Activated naive CD4-positive, alpha-beta T cell treated with anti-CD3 and anti-CD28 coated beads for 36 hours (primary cell): ENCODE measurements at places on chromosomes 4 and X. TPM values are rescaled to one million over a fixed set of nuclear protein-coding genes. Genes with fewer than 3 reads are reported as not detected.

DNA sequence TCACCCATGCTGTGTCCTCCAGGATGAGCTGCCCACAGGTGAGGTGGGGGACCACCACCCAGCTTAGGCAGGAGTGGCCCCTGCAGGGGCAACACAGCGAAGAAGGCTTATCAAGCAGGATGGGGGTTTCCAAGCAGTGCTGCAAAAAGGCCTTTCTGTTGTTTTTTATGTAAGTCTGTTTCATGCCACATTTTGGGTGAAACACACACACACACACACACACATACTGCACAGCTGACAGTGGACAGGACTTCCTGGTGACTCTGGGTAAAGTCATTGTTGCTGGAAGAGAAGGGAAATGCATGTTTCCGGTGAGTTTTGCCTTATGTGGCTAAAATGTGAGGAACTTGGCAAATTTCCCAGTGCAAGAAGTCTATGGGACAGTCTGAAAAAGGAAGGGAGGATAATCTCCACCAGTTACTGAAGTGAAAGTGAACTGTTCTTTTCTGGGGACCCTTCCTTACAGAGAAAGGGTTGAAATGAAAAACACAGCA is 119.2 kb downstream of the IRF2 start:
- peak; percentile 58 for DNase-seq

GRCh38 chrX:85052636-85053343 is 49.1 kb downstream of the APOOL start:
- no peak for DNase-seq

DNA sequence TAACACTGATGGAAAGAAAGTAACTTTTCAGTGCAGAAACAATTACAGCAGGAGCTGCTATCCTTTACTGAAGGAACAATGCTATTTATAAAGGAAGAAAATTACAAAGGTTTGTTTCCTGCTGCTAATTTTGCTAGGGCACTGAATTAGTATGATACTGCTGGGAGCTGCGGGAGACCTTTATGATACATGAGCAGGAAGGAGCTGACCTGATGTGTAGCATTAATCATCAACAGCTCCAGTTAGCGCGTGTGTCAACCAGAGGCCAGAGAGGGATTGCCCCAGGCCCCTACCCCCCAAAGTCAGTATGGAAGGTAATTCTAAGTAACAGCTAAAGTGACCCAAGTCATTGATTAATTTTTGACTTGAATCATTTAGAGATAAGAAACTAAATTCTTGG is 728.9 kb downstream of the PCDH18 start:
- no peak for DNase-seq

The MAOB gene
- total RNA-seq, result not detected

The TCEAL4 gene
- 13.1 TPM for total RNA-seq

DNA sequence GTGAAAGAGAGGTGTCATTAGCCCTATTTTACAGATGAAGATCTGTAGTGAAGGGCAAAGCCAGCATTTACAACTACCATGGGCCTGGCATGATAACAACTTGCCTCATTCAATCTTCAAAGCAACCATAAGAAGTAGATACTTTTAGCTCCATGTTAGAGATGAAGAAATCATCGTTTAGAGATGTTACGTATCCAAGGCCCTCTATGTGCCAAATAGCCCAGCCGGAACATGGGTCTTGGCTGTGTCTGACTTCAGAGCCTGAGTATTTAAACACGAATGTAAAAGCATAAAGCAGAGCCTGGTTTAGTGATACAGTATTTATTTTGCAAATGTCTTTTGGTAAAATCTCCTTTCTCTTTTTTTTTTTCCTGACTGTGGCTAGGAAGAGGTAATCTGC is 197.1 kb downstream of the RASL11B start:
- DNase-seq, result no peak

The F9 gene
- not detected for total RNA-seq

DNA sequence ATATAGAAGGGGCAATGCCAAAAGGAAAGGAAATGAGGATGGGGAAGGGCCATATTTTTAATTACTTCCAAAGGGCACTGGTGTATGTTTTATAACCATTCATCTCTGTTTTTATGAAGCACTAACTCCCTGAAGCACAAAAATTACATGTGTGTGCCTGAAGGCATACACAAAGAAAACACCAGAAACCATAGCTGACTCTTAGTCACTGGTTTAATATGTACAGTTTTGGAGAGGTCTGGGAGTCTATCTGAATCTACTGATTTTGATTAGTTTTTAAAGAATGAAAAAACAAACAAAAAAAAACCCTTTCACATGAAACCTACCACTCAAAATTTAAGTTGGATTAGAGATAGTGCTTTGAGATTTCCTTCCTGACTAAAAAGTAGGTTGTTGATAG is 438.7 kb downstream of the RPA4 start:
- DNase-seq, result no peak

- no peak for DNase-seq
These were observed 30.4 kb upstream of the CLTRN start for GRCh38 chrX:15694941-15695451.

The CDX4 gene
- not detected for total RNA-seq

DNA sequence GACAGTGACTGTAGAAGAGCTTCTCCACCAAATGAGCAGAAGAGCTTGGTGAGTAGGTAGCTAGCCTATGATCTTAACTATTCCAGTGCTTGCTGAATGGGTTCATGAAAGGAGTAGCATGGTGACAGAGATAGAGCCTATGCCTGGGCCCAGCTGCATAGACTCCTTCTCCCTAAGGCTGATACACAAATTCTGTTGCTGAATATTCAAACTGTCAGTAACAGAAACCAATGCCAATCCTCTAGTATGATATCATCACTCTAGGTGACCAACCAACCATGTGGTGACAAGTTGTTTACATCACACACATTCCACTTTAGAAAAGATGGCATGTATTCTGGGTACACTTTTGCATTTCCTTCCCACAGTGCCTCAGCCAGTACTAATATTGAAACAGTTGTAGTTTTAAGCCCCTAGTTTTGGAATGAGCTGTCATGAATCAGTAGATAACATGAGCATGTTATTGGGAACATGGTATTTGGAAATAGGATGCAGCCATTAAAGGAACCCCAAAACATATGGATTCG is 103.4 kb upstream of the GRXCR1 start:
- no peak for DNase-seq

- DNase-seq, result no peak
These were observed 356.6 kb upstream of the MAGEB2 start for GRCh38 chrX:29858714-29859113.

- DNase-seq, result no peak
These were observed 154.0 kb upstream of the RADX start for GRCh38 chrX:106457802-106458201.

DNA sequence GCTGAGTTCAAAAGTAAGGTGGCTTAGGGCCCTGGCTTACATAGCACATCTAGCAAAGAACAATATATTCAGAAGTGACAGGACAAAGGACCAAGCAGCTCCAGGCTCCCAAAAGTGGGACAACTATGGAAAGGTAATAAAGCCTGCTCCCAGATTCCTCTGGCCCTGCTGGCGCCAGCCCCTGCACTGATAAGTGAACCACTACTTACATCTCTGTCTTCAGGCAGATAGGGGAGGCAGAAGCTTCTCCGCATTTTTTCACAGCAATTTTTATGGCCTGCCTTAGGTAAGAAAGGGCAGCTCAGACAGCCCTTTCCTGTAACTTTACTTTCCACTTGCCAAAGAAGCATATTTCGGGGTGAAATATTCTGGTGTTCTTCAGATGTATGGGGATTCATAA is 83.9 kb downstream of the MTNR1A start:
- no peak for DNase-seq

The CLTRN gene
- total RNA-seq, result 0.59 TPM

The PNMA3 gene
- total RNA-seq, result 0.69 TPM

The ASB9 gene
- 0.35 TPM for total RNA-seq

GRCh38 chrX:1218286-1218685 is 5.8 kb upstream of the CRLF2 start:
- no peak for DNase-seq

GRCh38 chr4:168097161-168097560 is 4.8 kb downstream of the ANXA10 start:
- DNase-seq, result no peak

DNA sequence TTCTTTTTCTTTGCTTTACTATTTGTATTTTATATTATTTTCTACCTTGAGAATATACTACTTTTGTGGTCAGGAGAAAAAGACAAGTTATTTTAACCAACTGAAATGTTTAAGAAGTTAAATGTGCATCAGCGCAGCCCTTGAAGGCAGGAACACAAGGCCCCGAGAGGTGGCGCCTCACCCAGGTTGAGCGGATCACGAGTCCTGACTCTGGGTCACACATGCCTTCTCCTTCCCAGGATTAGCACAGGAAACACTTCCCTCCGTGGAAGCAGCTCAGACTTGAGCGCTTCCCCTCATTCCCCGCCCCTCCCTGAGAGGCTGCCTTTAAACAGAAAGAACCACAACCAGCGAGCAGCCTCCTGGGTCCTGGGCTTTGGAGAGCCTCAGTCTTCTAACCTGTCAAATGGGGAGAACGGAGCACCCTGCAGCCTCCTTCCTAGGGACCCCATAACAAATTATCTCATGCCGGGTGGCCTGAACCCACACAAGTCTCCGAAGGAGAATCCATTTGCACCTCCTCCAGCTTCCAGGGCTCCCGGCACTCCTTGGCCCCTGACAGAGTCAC is 217.6 kb downstream of the AFAP1 start:
- DNase-seq, result peak; percentile 33

DNA sequence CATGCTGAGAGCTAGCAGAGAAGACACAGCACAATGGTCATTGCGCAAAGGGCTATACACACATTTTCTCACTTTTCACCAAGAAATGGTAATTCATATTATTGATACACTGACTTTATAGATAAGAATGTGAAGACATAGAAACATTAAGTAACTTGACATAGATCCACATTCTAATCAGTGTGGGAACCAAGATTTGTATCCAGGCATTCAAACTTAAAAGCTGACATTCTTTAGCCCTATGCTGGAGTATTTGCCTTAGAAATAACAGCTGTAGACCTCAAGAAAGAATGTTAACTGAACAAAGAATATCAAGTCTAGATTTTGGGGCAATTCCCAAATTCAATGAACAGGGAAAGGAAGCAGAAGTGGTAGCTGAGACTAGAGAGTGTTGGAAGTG is 384.8 kb downstream of the IL15 start:
- DNase-seq, result no peak

DNA sequence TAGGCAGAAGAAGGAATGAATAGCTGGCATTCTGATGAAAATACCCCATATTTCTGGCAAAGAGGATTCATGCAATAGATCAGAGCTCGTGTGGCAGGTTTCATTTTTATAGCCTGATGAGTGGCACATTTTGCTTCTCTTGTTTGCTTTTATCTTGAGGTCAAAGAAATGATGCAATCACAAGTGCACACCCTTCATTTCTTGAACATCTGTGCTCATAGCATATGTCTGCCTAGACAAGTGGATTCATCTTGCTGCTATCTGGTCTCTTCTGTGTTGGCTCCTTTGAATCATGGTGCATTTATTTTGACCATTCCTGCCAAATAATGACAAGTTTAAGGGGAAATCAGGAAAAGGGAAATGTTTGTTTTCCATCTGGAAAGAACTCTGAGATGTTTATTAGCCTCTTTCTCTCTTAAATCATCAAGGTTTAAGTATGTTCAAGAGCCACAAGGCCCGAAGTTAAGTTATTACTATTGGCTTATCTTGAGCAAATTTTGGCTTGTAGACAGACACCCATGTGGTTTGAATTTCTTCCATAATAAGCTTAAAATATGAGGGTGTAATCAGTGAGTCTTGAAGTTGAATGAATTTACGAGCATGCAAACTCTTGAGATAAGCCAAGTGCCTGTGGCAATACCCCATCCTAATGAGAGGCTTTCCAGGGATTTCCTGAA is 59.3 kb upstream of the HS3ST1 start:
- no peak for DNase-seq

DNA sequence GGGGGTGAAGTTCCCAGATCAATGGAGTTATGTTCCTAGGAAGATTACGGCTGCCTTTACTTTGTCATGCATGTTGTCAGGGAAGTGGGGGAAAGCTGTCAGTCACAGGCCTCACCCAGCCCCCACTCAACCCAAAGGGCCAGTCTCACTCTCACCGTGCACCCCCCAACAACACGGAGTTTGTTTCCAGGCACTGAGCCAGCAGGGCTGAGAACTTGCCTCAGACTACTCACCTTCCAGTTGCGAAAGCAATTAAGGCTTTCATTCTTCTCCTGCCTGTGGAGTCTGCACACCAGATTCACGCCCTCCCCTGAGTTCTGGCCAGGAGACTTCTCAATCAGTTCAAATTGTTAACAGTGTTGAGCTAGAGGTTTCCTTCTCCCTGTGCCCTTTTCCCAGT is 114.3 kb downstream of the SH3BGRL start:
- no peak for DNase-seq

DNA sequence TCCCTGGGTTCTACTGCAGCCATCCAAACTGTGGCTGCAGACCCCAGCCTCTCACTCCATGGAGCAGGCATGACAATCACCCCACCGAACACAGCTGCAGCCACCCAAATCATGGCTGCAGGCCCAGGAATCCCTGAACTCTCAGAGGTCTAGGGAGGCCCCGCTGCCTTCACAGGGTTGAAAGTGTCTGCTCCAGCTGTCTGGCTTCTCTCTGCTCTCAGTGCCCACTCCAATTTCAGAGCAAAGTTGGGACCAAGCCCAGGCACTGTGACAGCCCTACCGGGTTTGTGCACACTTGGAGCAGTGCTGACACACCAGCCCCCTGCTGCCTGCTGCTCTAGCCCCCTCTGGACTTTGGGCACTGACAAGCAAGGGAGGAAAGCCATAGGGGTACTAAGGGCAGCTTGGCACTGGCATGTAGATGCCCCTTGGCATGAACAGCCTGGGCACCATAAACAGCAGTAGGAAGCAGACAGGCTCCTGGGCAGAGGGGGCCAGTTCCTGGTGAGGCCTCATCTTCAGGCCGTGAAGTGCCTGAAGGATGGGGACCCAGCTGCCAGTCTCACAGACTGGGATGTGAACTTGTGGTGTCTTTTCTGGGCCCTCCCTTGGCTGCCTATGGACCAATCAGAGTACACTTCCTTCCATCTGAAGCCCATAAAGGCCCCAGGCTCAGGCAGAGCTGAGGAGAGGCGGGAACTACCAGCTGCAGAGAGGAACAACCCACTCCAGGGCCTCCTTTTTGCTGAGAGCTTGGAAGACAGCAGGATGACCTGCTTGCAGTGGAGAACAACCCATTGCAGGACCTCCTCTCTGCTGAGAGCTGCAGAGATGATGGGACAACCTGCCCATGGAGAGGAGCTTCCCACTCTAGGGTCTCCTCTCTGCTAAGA is 68.8 kb downstream of the TECRL start:
- no peak for DNase-seq

The YY2 gene
- total RNA-seq, result 0.79 TPM

The TNIP3 gene
- 2.7 TPM for total RNA-seq

DNA sequence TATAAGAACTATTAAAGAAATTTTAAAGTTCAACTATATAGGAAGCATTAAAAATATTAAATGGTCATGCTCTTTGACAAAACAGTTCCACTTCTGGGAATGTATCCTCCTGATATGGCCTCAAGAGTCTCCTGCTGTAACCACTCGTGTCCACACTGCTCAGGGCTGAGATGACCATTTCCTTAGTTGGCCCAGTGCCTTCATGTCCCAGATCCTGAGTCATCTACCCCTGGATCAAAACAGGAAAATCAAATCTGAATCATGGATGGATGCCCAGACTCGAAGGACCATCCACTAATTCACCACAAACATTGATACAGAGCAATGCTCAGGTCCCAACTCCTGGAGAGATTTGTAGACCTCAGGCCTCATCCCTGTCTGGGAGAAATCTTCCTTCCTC is 44.7 kb downstream of the GPRASP3 start:
- no peak for DNase-seq

The SLITRK4 gene
- not detected for total RNA-seq

- no peak for DNase-seq
These were observed 291.8 kb downstream of the LDB2 start for GRCh38 chr4:16606691-16607090.

The ZNF732 gene
- not detected for total RNA-seq

The AMTN gene
- not detected for total RNA-seq

- DNase-seq, result peak; percentile 65
These were observed 41.1 kb upstream of the WDR1 start for GRCh38 chr4:10157478-10158332.
